ENCODE measurements at places on chromosomes 4 and X. TPM values are rescaled to one million over a fixed set of nuclear protein-coding genes. Genes with fewer than 3 reads are reported as not detected.
A peak's percentile ranks its signal among the peaks of the same experiment; 100 is the strongest.

Gene SMIM43
- total RNA-seq, result 0.29 TPM

Gene RNF175
- not detected for total RNA-seq

Gene NFXL1
- 10.8 TPM for total RNA-seq

Gene MAGEB3
- not detected for total RNA-seq

Gene GLRB
- 8.9 TPM for total RNA-seq

Gene CENPVL1
- total RNA-seq, result not detected

Gene DMRTC1B
- total RNA-seq, result not detected

DNA sequence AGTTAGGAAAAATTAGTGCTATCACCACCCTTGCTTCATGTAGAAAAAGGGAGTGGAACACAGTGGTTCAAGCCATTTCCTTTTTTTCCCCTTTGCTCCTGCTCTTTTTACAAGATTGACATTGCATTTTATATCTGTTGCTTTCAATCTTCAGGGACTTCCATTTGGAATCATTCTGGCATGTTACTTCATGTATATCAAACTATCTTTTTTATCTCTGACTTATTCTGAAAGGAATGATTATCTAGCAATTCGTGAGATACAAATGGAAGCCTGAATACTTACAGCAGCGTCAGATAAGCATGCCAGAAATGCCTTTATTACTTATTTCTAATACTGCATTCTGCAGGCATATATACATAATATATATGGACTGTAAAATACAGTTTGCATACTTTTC is 20.4 kb downstream of the ADGRL3 start:
- no peak overlapping the region for H3K4me3 ChIP-seq
- H3K27me3 ChIP-seq, result no peaks in the 10 kb centered on the region
- DNase-seq, result no peak
- no peaks in the 10 kb centered on the region for H3K36me3 ChIP-seq
- H3K27ac ChIP-seq, result no peak overlapping the region
- no peaks in the 10 kb centered on the region for H3K4me1 ChIP-seq

DNA sequence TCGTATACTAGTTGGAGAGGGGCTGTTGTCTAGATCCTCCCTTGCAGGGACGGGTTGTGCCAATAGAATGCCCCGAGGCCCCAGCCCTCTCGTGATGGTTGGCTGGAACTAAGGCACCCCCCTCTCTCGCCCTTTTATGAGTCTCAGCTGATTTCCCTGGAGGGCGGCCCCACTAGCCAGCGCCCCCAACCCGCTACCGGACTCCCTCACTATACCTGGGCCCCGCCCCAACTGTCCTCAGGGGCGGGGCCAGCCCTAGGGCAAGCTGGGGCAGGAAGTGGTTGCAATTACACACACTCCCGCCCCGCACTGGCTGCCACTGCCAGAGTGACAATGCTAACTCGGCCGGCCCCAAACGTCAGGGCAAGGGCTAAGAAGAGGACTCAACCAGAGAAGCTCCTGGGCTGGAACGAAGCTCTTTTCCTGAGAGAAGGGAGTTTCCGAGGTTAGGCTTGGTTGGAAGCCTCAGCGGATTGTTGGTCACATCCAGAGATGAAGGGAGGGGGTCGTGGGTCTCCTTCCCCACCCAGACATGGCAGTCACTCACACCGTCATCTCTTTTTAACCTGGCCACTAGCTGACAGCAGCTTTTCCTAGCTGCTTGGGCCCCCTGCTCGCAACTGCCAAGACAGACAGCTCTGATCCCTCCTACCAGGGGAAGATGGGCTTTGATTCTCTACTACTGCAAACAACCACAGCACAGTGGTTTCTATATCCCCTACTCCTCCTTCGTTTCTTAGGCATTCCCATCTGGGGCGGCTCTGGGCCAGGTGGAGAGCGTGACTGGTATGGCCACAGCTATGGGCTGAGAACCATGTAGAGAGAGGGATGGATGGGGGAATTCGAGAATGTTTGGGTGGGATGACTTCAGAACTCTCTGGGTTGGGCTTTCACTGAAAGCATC is 21.0 kb upstream of the BCORL1 start:
- no peaks in the 10 kb centered on the region for H3K36me3 ChIP-seq
- peak; percentile 25 for DNase-seq
- H3K27me3 ChIP-seq, result no peaks in the 10 kb centered on the region
- peak overlapping the region; percentile 43 for H3K4me3 ChIP-seq
- H3K27ac ChIP-seq, result peak overlapping the region; percentile 58
- peaks cover 39% of the 10 kb centered on the region for H3K4me1 ChIP-seq

GRCh38 chrX:41956027-41956426 is 32.7 kb upstream of the CASK start:
- H3K27me3 ChIP-seq, result peaks cover 2% of the 10 kb centered on the region
- H3K36me3 ChIP-seq, result no peaks in the 10 kb centered on the region
- H3K4me3 ChIP-seq, result no peak overlapping the region
- no peak overlapping the region for H3K27ac ChIP-seq

DNA sequence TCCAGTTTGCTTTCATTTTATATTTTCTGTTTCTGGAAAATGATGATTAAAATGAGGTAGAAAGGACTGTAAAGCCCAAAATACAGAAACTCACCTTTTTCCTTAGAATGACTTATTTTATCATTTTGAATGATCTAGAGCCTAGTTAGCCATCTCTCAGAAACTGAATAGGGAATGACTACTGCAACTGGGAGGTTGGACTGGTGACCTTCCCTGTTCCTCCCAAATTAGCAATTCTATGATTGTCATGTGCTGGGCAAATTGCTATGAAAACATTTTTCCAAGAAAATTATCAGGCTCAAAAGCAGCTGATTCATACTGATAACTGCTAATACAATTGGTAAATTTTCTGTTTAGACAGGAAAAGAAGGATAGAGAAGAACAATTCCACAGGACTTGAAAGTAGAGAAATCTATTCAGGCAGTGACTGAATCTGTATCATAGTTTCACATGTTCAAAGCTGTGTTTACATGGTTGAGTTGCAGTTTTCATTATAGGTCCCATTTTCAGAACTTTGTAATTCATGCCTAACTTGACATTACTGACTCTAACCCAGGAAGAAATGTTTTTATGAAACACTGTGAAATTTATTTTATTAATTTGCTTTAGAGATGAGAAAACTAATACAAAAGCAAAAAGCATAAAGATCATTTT is 43.4 kb upstream of the SEC24B start:
- H3K36me3 ChIP-seq, result no peaks in the 10 kb centered on the region
- H3K4me1 ChIP-seq, result peaks cover 7% of the 10 kb centered on the region
- no peak overlapping the region for H3K27ac ChIP-seq
- H3K27me3 ChIP-seq, result peaks cover 16% of the 10 kb centered on the region
- H3K4me3 ChIP-seq, result no peak overlapping the region

DNA sequence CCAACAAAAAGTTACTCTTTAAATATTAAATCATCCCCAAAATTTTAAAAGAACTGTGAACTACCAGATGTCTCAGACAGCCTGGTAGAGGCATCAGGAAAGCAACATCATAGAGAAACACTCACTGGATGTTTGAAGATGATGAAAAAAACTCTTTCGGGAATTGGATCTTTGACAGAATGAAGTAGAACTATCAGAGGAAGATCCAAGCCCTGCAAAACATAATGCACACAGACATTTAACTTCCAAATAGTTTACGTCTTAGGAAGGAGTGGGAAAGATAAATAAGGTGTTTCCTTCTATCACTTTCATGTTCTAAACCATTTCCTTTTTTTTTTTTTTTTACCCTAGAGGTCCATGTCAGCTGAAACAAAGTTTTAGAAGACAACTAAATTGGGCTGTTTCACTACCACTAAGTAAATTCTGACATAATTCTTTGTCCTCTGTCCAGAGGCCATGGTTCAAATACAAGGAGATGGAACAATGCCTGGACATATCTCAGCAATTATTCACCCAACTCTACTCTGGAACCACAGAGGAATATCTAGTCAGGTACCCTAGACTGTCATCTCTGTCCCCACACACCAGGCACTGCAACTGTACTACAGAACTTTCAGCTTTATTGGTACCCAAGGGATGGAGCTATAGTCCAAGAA is 217.7 kb upstream of the INTU start:
- no peak overlapping the region for H3K27ac ChIP-seq
- H3K36me3 ChIP-seq, result no peaks in the 10 kb centered on the region
- no peak for DNase-seq
- H3K4me3 ChIP-seq, result no peak overlapping the region
- H3K27me3 ChIP-seq, result peaks cover 1% of the 10 kb centered on the region

DNA sequence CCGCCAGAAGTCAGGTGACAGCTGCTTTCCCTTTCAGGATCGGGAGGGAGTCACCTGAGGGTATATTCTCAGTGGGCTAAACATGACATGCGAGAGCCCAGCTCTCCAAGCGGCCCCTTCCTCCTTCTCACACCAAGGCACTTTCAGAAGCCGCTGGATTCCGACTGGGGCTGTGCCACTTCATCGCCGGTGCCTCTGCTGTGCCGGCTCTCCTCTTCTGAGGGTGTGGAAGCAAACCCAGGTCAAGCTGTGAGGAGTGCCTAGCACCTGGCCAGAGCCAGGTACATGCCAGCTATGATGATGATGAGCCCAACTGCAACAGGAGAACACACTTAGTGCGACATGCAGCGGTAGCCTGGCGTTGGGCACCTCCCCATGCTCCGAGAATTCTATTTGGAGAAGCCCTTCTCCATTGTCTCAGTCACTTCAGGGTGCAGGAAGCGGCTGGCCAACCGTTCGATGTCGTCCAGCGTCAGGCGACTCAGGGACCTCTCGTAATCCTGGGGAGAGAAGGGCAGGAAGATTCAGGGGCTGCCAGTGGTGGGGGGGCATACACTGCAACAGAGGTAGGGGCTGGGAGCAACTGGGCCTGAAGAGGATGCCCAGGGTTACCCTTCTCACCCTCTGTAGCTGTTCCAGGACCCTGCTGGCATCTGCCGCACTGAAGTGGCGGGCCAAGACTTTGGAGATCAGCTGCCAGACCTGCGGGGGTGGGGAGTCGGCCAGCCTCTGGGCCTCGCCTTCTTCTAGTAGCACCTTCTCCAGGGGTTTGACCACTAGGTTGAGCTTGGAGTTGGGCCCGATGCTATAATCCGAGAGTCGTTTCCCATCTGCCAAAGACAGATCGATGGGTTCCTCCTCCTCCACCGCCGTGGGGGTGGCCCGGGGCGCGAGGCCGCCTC is 1.0 kb downstream of the UBL4A start:
- H3K4me1 ChIP-seq, result peaks cover 12% of the 10 kb centered on the region
- H3K27ac ChIP-seq, result peak overlapping the region; percentile 33
- H3K4me3 ChIP-seq, result peak overlapping the region; percentile 72
- no peaks in the 10 kb centered on the region for H3K27me3 ChIP-seq
- no peak for DNase-seq

GRCh38 chr4:40586034-40586433 is 43.6 kb downstream of the RBM47 start:
- peaks cover 49% of the 10 kb centered on the region for H3K4me1 ChIP-seq
- DNase-seq, result no peak
- H3K27ac ChIP-seq, result no peak overlapping the region

GRCh38 chrX:154751203-154751668 is 359 bp upstream of the GAB3 start:
- H3K27me3 ChIP-seq, result peaks cover 27% of the 10 kb centered on the region
- no peak overlapping the region for H3K27ac ChIP-seq
- no peak for DNase-seq

DNA sequence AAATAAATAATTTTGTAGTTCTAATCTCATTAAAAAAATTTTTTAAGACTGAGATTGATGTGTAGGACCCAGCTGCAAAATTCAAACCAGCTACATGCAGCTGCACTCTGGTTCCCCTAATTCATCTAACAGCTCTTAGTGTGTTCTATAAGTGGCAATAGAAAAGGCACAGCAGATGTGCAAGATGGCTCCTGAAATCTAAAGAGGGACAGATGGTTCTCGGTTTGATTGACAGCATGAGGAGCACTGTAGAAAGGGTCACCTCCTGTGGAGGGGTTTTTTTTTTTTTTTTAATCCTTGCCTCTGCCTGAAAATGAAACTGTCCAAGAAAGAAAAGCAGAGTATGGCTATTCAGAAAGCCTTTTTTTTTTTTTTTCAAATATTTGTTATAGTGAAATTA is 16.9 kb upstream of the OCIAD1 start:
- no peak overlapping the region for H3K27ac ChIP-seq
- H3K36me3 ChIP-seq, result no peaks in the 10 kb centered on the region

- DNase-seq, result no peak
- H3K27ac ChIP-seq, result no peak overlapping the region
- H3K4me1 ChIP-seq, result peaks cover 47% of the 10 kb centered on the region
- H3K4me3 ChIP-seq, result no peak overlapping the region
- peaks cover 21% of the 10 kb centered on the region for H3K36me3 ChIP-seq
These were observed 65.4 kb downstream of the ANKRD17 start for GRCh38 chr4:73193155-73193554.

DNA sequence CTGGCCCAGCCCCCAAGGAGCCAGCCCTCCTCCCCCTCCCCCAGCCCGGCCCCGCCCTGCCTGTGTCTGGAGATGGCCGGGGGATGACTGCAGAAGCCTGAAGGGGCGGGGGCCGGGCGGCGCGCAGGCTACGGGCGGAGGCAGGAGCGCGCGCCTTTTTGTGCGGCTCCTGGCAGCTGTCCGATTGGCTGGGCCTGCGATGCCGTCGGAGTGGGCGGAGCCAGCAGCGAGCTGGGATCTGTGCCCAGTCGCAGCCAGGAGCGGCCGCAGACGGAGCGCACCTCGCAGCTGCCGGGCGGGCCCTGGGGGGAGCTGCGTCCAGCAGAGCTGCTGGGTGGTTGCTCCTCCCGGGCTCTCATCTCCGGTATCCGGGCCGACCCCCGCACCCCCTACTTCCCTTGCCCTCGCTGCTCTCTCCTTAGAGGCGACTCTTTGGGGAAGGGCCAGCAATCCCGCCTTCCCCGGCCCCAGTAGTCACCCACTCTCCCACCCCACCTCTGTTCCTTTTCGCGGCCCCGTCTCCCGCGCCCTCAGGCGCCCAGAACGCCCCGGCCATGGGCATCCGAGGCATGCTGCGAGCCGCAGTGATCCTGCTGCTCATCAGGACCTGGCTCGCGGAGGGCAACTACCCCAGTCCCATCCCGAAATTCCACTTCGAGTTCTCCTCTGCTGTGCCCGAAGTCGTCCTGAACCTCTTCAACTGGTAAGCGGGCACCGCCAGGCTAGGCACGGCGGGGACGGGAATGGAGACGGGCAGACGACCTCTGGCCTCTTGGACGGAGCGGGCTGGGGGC is at the start of gene GABRQ:
GABRQ (plus strand) TSS at position 247 of the 794 bp plus-strand sequence; CDS start at position 555, 308 bp downstream.
- no peaks in the 10 kb centered on the region for H3K36me3 ChIP-seq
- H3K27ac ChIP-seq, result no peak within 1 kb of the TSS
- H3K27me3 ChIP-seq, result peaks cover 16% of the 10 kb centered on the region
- H3K4me3 ChIP-seq, result no peak within 1 kb of the TSS
- DNase-seq, result no peak

GRCh38 chrX:71558920-71559319 is 19.3 kb upstream of the GCNA start:
- peaks cover 1% of the 10 kb centered on the region for H3K27me3 ChIP-seq
- H3K36me3 ChIP-seq, result peaks cover 17% of the 10 kb centered on the region
- H3K4me3 ChIP-seq, result no peak overlapping the region

GRCh38 chr4:153512162-153512852 is 46.1 kb downstream of the TMEM131L start:
- peak overlapping the region; percentile 86 for H3K27ac ChIP-seq
- H3K27me3 ChIP-seq, result no peaks in the 10 kb centered on the region
- peaks cover 10% of the 10 kb centered on the region for H3K36me3 ChIP-seq
- peaks cover 39% of the 10 kb centered on the region for H3K4me1 ChIP-seq
- H3K4me3 ChIP-seq, result peak overlapping the region; percentile 42
- no peak for DNase-seq

All from HFFc6 (cell line).